ENCODE measurements at places on chromosomes 12 and 14.

GRCh38 chr12:52362118-52362726 is 5.1 kb downstream of the KRT85 start:
- no peak for DNase-seq

GRCh38 chr12:126784328-126784921 is 1482.5 kb upstream of the TMEM132C start:
- no peak for DNase-seq

DNA sequence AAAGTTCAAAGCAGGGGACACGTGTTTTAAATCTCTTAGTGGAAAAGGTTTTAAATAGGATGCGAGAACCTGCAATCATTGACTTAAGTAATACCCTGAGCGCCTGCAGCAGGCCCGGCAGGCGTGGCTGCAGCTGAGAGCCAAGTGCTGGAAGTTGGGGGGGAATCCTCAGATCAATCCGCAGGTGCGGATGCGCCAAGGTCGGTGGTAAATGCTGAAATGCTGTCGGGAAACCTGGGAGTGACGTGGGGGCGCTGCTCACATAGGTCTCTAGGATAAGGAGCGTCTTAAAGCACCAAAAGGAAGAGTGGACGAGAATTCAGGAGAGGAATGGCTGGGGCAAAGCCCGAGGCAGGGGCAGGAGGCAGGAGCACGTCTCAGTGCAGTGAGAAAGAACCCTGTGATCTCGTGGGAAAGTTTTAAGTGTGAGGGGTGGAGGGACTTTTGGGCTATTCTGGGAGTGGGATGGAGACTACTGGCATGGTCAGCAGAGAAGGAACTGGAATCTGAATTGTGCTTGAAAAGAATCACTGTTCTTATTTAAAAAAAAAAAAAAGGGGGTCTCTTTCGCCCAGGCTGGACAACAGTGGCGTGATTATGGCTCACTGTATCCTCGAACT is 883 bp upstream of the CDCA4 start:
- DNase-seq = no peak

- no peak for DNase-seq
These were observed 10.4 kb downstream of the LUM start for GRCh38 chr12:91100906-91101305.

- no peak for DNase-seq
These were observed at the start of gene DYRK4 for GRCh38 chr12:4562034-4562657. TSS of gene DYRK4 (plus strand) at chr12:4562208. CDS start at chr12:4562246, 38 bp downstream.

DNA sequence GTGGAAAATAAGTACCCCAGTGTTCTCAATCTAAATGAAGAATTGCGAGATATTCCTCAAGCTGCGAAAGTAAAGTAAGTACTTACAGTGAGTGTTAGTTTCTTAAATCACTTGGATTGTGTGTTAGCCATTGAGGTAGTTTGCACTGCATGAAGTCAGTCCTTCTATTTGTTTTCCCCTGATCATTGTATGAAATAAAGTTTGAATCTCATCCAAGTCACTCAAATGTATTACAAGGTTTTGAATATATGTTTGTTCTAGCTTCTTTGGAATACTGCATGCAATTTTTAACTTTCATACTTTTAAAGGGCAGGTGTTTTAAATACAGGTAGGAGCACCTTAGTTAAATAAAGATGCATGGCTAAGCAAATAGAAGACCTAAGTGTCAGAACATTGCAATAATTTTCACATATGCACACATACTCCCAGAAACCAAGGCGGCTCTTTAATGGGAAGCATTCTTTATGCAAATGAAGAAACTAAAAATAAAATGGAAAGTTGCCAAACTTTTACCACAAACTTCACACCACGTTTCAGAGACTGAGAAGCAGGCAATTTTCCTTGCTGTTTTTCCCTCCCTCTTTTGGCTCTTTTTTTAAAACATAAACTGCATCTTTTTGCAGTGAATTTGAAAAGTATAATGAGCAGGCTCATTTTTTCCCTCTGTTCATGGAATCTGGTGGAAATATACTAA is 105.6 kb downstream of the GPR135 start:
- no peak for DNase-seq

GRCh38 chr12:41993283-41993682 is 151.4 kb downstream of the GXYLT1 start:
- no peak for DNase-seq

- no peak for DNase-seq
These were observed 14.3 kb downstream of the ARF6 start for GRCh38 chr14:49907186-49907585.

GRCh38 chr14:102906616-102907302 is 15.7 kb upstream of the AMN start:
- no peak for DNase-seq

- DNase-seq = no peak
These were observed 8.0 kb upstream of the C1R start for GRCh38 chr12:7100239-7100638.

GRCh38 chr14:100107236-100107635 is 42.0 kb downstream of the EVL start:
- DNase-seq = no peak

GRCh38 chr14:77004711-77005460 is 23.6 kb downstream of the IRF2BPL start:
- DNase-seq = no peak

DNA sequence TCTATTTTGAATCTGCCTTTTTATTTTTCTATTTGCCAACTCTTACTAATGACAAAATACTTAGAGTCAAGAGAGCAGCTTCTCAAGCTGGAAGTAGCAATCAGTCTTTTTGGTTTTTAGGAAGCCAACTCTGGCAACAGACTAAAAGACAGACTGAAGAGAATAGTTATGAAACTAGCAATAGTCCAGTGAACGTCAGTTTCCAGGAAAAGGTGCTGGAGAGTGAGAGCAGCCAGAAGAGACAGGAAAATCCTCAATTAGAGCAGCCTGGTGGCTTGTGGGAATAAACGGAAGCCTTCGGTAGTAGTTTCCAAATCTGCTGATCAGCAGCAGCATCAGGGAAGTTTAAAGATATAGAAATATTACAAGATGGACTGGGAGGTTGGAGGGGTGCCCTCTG is 27.1 kb downstream of the ATG14 start:
- DNase-seq = no peak

DNA sequence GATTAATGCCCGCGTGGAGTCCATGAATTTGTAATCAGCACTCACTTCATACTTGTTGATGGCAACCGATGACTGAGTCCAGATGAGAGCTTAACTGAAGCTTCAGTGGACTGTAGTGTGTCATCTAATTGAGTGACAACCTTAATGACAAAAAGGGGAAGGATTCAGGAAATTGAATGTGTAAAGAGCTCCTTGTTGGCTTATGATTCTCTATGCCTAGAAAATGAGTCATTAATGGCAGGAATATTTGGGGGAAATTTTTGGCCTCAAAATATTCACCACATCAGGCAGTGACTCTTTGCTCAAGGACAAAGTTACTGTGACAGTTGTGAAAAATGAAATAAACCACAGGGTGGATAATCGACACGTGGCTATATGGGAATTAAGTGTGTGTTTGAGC is 55.3 kb upstream of the STON2 start:
- DNase-seq = no peak

GRCh38 chr12:8822298-8822697 is at the start of gene A2ML1:
TSS of gene A2ML1 (plus strand) at chr12:8822621. CDS start at chr12:8822652, 31 bp downstream.
- no peak for DNase-seq

DNA sequence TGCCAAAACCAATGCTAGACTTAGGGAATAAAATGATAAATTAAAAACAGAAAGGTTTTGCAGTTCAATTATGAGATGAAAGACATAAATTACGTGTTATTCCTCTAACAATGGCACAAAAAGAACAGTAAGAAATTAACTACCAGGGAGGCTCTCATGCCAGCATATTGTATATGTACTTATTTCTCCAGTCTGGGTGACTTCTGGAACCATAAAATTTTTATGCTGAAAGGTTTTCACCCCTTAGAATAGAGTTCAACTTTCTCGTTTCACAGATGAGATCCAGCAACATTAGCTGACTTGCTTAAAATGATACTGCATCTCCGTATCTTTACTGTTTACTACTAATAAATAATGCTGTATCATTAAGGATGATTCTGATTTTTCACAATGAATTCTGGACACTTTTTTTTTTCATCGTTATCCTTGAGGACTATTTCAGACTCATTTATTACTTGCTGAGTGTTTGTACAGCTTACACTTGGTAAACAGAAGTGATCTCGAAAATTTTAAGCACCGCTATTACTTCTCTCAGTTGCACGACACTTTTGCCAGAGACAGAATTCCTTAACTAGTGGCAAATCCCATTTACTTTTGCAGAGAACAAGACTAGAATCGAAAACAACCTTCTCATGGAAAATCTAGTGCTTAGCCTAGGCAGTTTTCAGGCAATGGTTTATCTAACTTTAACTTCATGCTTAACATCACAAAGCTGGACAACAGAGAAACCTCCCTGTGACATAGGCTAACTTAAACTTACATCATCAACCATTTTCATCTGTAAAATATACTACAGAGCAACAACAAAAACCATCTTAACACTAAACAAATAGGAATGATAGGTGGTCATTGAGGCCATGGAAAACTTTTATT is 2.7 kb downstream of the RSRC2 start:
- DNase-seq = no peak

DNA sequence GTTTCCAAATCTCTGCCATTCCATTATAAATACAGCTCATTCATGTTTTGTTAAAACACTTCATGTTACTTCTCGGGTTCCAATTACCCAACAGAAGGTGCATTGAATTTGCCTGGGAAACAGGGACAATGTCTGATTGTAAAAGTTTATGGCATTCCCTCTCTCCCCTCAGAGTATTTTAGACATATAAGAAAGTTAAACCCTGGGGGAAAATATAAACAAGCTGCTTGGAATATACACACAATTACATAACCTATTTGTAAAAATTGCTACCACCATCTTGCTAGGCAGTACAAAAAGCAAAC is 60.0 kb downstream of the BTG1 start:
- DNase-seq = no peak

DNA sequence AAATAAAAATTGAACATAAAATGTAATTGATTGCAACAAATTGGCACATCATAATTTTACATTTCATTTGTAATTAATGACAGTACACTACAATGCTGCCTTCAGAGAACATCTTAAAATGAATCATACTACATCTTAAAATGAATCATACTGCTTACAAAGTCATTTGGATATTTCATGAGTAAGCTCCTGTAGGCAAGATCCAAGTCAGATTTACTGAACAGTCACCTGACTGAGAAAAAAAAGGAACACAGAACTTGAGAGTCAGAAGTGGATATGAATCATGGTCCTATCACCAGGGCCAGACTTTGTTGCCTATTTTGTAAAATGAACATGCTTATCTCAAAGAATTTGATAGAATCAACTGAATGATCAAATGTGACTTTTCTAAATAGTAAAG is 32.7 kb upstream of the FBLN5 start:
- no peak for DNase-seq

- DNase-seq = no peak
These were observed 11.8 kb downstream of the CD163L1 start for GRCh38 chr12:7431993-7432685.

- DNase-seq = no peak
These were observed 7.3 kb upstream of the KRT7 start for GRCh38 chr12:52225752-52226151.

GRCh38 chr12:87820524-87821202 is 208.5 kb downstream of the C12orf50 start:
- no peak for DNase-seq

GRCh38 chr12:125458552-125459268 is 393.5 kb downstream of the AACS start:
- DNase-seq = no peak

DNA sequence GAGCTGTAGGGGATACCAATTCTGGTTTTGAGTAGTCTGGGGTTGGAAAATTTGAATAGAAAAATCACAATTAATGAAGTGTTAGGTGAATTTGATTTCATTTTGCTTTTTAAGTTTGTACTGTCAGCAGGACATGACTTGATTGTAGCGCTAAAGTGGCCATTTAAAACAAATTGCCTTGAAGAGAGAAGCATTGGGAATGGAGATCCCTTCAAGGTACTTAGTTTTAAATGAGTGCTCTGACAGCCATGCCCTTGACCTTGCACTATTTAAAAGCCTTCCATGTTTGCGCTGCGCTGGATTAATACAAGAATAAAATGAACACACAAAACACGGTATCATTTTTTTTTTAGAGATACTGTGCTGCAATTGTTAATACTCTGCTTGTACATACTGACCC is 345.9 kb downstream of the NAV3 start:
- DNase-seq = no peak

GRCh38 chr12:18261906-18262305 is 588 bp downstream of the PIK3C2G start:
- no peak for DNase-seq

- no peak for DNase-seq
These were observed 340.1 kb downstream of the GLT1D1 start for GRCh38 chr12:129193263-129193871.

GRCh38 chr12:4379405-4379804 is at the start of gene FGF23:
TSS of gene FGF23 (minus strand) at chr12:4379712. CDS start at chr12:4379582, 130 bp downstream.
- DNase-seq = no peak

DNA sequence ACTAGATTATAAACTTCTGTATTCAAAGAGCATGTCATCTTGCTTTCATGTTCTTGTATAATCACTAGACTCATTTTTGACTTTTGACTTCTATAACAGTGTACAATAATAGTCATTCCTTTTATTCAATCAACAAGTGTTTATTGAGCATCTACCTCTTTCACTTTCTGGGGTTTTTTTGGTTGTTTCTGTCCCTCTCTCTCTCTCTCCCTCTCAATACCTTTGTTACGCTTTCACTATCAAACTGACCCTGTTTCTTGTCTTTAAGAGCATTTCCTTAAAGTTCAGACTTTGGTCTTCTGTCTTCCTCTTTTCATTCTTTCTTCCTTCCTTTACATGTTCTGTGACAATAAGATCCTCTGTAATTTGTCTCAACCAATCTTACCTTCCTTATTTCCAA is 49.5 kb downstream of the GPR137C start:
- no peak for DNase-seq

DNA sequence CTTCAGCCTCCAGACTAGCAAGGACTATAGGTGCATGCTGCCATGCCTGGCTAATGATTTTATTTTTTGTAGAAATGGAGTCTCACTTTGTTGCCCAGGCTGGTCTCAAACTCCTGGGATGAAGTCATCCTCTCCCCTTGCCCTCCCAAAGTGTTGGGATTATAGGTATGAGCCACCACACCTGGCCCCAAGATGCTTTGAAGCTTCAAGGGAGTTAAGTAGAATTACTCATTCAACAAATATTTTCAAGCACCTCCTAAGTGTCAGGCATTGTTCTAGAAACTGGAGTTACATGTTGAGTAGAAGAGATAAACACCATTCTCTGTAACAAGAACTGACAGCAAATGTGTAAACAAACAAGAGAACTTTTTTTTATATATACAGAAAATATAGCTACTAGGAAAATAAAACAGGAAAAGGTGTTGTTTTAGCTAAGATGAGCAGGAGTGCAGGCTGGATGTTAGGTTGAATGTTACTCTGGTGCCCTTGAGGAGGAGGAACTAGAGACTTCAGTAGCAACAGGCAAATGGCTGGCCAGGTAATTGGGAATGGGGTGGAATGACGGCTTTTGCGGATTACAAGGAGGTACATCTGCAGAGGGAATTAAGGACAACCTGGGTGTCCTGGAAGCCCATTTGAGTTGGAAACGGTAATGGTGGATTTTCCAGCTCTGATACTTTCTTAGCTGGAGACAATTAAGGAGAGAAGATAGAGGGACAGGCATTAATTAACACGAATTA is 32.0 kb upstream of the CFAP54 start:
- no peak for DNase-seq

Measured in T-cell (primary cell).